GM10248 (cell line): ENCODE measurements at places on chromosomes 5 and 9.

- no peak for DNase-seq
These were observed 490 bp downstream of the ICE1 start for GRCh38 chr5:5422819-5423515.

- no peak for DNase-seq
These were observed 1564.0 kb upstream of the CDH9 start for GRCh38 chr5:28602429-28602828.

GRCh38 chr5:6447384-6448140, 1.1 kb upstream of the UBE2QL1 start:
- no peak for DNase-seq

- peak; percentile 54 for DNase-seq
These were observed 17.4 kb downstream of the ELOVL7 start for GRCh38 chr5:60826653-60827052.

DNA sequence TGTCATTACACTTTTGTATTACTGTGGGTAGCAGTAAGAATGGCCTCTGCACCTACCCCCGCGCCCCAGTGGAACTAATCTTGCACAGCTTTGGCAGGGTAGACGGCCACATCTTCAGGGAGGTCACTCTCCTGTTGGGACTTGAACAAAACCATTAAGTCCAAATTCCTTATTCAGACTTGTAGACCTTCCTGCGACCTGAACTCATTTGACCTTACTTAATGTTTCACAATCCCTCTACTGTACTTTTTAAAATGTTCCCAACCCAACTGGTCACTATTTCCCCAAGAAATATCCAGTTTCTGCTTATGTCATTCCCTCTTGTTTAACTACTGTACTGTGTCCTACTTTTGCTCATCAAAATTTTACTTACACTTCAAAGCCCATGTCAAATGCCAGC, 5.3 kb upstream of the FAM120AOS start:
- DNase-seq: no peak

DNA sequence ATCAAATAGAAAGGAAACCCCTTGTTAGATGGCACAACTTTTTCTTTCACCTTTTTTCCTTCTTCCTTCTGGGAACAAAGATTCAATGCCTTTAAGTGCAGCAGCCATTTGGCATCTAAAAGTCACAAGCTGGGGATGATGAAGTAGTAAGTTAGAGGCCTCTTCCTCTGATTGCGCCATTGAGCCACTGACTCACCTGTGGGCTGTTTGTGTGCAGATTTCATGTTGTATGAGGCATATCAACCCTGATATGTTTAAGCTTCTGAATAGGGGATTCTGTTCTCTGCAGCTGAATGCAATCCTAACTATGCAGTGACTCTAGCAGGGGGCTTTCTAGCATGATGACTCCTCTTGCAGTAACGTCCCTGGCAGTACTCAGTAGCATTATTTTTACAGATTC, 599.9 kb downstream of the CSNK1G3 start:
- no peak for DNase-seq
